ENCODE measurements at places on chromosomes 6 and 20.

- H3K4me3 ChIP-seq: no peak overlapping the region
- DNase-seq: no peak
- no peaks in the 10 kb centered on the region for H3K36me3 ChIP-seq
- H3K4me1 ChIP-seq: no peaks in the 10 kb centered on the region
- H3K27ac ChIP-seq: no peak overlapping the region
Measured at GRCh38 chr6:154463573-154464419, 46.7 kb downstream of the CNKSR3 start.

DNA sequence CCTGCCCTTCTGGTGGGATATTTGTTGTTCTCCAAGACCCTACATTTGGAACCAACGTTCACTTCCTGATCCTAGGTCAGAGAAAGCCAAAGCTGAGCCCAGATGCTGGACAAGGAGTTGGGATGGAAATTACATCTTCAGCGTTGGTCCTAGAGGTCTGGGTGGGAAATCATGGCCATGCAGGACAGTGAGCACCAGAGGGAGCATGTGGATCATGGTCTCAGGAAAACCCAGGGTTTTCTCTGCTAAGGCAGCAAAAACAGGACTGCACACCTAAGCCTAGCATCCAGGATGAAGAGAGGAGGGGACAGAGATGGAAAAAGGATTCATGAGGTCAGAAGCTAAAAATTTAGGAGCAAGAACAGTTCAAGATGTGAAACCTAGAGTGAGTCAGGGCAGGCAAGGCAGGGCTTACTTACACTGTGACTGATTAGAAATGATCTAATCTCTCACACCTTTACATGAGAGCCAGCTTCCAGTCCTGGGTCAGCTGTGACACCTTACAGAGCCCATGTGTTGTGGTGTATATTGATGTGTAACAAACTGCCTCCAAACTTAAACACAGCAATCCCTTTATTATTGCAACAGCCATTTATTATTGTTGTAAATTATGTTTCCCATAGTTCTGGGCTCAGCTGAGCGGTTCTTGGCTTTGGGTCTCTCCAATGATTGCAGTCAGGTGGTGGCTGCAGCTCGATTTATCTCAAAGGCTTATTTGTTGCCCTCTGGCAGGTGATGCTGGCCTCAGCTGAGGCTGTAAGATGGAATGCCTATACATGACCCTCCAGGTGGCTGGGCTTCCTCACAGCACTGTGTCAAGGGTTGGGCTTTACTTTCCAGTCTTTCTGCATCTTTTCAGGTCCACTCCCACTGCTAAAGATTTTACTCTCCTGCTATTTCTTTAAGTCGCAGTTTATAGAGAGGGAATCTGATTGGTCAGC is 6.5 kb downstream of the C20orf202 start:
- peaks cover 4% of the 10 kb centered on the region for H3K4me1 ChIP-seq
- no peaks in the 10 kb centered on the region for H3K36me3 ChIP-seq
- no peaks in the 10 kb centered on the region for H3K27me3 ChIP-seq
- no peak overlapping the region for H3K4me3 ChIP-seq
- no peak overlapping the region for H3K27ac ChIP-seq

DNA sequence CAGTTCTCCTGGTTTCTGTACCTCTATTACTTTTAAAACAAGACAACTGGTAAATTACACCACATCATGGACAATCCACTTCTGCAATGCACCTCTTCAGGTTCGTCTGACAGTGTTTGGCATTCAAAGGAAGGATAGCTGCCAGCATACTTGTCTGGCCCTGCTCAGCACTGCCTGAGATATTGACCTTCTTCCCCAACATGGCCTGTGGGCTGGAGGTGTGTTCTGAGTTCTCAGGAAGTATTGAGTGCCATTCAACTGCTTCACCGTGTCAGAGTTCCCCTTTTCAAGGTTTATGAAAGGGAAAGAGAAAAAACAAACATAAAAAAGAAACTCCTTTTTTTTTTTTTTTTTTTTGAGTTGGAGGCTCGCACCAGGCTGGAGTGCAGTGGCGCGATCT is 267.9 kb upstream of the SASH1 start:
- no peak for DNase-seq
- no peak overlapping the region for H3K4me3 ChIP-seq
- no peaks in the 10 kb centered on the region for H3K36me3 ChIP-seq

DNA sequence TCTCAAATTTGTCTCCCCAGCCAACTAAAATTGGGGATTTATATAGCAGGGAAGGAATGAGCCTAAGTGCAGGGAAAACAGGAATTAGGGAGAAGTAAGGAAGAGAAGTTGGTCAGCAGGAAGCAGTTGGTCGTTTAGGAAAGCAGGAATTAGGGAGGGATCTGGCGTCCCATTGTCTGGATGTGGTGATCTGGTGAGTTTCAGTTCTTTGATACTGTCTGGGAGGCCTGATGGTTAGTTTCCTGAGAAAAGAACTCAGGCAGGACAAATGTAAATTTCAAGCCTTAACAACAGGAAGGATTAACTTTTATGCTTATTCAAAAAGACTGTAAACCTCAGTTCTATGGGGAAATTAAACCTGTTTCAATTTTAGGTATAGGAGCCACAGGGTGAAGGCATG is 116.2 kb upstream of the PRL start:
- no peak overlapping the region for H3K27ac ChIP-seq
- no peak overlapping the region for H3K4me3 ChIP-seq
- no peak for DNase-seq
- no peaks in the 10 kb centered on the region for H3K4me1 ChIP-seq

DNA sequence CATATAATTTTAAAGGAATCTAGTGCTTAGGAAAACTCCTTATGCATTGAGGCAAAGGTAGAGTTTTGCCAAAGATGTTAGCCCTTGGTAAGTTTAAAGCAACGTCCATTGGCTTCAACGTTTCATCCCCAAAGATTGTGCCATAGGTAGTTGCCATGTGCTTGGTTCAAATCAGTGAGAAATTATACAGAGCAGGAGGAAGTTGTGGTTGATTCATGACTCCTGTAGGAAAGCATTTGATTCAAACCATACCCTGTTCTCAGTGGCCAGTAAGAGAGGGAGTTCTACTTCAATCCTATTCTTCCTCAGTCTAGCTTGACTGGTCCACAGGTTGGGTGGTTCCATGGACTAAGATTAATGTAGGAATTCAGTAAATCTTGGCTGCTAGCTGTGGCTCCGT is 535.6 kb downstream of the QKI start:
- H3K4me3 ChIP-seq: no peak overlapping the region
- DNase-seq: no peak
- H3K27ac ChIP-seq: no peak overlapping the region
- H3K27me3 ChIP-seq: peaks cover 3% of the 10 kb centered on the region

DNA sequence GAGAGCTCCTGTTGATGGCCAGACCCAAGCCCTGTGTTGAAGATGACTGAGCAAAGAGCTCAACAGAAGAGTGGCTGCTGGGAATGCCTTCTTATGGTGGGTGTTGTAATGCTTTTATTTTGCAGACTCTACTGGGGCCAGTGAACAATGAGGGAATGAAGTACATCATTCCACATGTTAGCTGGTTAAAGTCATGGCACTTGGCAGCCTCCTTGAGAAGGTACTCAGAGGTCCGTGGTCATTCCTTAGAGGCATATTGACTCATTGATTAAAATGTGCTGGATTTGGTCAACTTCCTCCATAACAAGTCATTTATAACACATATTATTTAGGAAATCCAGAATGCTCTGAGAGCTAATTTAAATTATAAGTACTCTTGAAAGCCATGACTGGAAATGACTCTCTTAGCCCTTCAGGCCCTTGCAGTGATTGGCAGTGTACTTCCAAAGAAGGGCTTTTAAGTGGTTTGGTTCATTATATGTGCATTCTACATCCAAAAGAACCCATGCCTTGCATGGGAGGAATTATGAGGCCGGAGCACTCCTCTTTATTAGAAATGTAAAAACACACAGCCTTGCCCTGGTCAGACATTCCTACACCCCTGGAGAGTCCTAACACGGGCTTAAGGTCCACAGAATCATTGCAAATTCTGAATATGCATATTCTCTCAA is 976.9 kb downstream of the KIF16B start:
- H3K27me3 ChIP-seq: no peaks in the 10 kb centered on the region
- H3K4me3 ChIP-seq: no peak overlapping the region
- H3K27ac ChIP-seq: no peak overlapping the region

DNA sequence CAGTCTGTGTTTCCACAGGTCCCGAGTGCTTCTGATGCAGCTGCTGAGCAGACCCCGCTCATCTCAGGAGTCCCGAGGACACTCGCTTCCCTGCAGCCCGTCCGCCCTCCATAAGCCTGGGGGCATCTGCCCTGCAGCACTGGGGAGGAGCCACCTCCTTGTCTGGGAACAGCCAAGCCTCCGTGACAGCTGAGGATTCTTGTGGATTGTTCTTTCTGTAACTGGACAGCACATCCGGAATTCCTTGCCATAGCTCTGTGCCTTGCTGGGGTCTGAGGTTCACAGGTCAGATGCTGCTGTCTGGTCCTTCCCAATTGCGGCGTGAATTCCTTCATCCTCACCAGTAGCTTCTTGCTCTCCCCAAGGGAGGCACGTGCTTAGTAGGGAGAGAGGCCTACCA is 38.4 kb upstream of the FNDC1 start:
- no peak overlapping the region for H3K27ac ChIP-seq
- DNase-seq: no peak
- peaks cover 18% of the 10 kb centered on the region for H3K4me1 ChIP-seq
- no peaks in the 10 kb centered on the region for H3K27me3 ChIP-seq
- no peak overlapping the region for H3K4me3 ChIP-seq
